ENCODE measurements at places on chromosomes 2 and 18.

DNA sequence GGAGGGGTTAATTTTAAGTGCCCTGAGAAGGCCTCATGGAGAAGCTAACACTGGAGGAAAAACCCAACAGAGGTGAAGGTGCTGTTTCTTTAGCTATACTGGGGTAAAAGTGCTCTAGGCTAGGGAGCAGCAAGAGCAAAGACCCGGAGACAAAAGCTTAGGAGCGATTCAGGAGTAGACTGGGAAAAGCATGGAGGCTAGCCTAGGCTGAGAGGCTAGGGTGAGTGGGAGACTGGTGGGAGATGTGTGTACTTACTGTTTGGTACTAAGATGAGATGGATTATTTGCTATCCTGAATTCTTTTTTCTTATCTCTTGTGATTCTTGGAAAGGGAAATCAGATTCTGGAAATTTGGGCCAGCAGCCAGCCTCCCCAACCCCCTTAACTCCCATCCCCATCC, 2.0 kb downstream of the GIGYF2 start:
- H3K27me3 ChIP-seq: no peaks in the 10 kb centered on the region
- H3K27ac ChIP-seq: peak overlapping the region; percentile 99
- H3K4me1 ChIP-seq: peaks cover 45% of the 10 kb centered on the region
- H3K4me3 ChIP-seq: peak overlapping the region; percentile 95
- DNase-seq: no peak

- no peak overlapping the region for H3K27ac ChIP-seq
- no peaks in the 10 kb centered on the region for H3K36me3 ChIP-seq
- H3K4me3 ChIP-seq: no peak overlapping the region
- no peaks in the 10 kb centered on the region for H3K4me1 ChIP-seq
- H3K27me3 ChIP-seq: no peaks in the 10 kb centered on the region
Observed at GRCh38 chr2:173446722-173447121, 92.0 kb downstream of the CDCA7 start.

DNA sequence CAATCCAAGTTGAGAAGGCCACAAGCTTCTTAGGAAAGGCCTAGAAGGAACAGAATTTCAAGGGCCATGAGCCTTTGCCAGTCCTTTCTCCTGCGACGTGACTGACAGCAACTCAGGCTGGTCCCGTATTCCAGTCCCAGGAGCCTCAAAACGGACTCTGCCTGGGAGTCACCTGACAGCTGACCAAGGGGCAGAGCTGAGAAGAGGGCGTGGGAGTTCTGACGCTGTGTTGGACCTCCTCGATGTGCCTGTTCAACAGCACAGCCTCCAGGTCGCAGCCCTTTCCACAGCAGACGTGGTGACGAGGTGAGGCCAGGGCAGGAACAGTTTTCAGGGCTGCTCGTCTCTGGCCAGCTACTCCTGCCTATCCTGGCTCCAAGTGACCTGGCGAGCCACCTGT, 37.6 kb downstream of the CENPO start:
- H3K4me1 ChIP-seq: peaks cover 5% of the 10 kb centered on the region
- no peaks in the 10 kb centered on the region for H3K36me3 ChIP-seq
- H3K27ac ChIP-seq: no peak overlapping the region
- no peaks in the 10 kb centered on the region for H3K27me3 ChIP-seq

- H3K27me3 ChIP-seq: no peaks in the 10 kb centered on the region
- no peak for DNase-seq
- no peaks in the 10 kb centered on the region for H3K36me3 ChIP-seq
- no peaks in the 10 kb centered on the region for H3K4me1 ChIP-seq
- no peak overlapping the region for H3K27ac ChIP-seq
- no peak overlapping the region for H3K4me3 ChIP-seq
Observed at GRCh38 chr2:57782587-57782986, 264.0 kb upstream of the VRK2 start.

DNA sequence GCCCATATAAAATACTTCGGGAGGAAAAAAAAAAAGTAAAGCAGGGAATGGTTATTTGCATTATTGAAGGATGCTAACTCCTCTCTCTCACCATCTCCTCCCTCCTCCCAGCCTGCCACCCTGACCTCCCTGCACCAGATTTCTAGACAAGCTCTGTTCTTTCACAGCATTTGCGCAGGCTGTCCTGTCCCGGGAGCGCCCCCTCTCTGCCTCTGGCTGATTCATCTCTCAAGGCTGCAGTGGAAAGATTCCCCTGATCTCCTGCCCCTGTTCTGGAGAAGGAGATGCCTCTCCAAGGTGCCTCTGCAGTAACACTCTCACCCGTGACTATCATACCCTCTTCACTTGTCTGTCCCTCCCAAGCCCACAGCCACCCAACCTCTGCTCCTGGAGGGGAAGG, 38.5 kb downstream of the COL4A4 start:
- no peaks in the 10 kb centered on the region for H3K36me3 ChIP-seq
- no peak overlapping the region for H3K4me3 ChIP-seq
- H3K27ac ChIP-seq: no peak overlapping the region
- no peaks in the 10 kb centered on the region for H3K27me3 ChIP-seq
- H3K4me1 ChIP-seq: peaks cover 4% of the 10 kb centered on the region

DNA sequence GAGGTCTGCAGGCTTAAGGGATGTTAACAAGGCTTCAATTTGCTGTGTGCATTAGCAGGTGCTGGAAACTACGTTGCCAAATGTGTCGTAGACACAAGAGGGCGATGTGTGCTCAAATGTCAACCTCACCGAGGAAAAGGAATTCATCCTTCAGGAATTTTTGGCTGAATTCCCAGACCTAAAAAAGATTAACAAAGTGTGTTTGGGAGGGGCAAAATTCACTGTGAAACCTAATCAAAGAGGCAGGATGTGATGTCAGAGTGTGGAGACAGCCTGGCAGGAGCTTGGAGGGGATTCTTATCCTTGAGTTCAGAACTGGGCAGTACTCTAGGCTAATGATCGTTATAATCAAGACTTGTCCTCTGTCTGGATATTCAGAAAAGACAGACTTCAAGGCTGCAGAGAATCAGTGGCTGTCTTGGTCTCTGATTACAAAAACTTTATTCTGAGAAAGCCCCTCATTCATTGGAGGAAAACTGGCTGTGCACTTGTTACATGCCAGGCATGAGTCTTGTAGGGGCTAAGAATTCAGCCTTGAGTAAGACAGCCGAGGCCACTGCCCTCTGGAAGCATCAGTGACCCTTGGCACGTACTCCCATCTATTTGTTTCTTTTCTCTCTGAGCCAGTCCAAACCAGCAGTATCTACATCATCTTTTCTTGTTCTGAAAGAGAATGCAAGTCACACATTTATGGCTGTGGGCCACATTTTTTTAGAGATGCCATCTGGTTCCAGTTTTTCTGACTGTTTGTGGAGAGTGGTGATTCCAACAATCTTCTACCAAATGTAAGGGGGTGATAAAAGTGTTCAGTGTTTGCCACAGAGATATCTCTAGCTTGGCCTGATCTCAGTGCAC, 18.7 kb upstream of the SCYGR1 start:
- H3K4me3 ChIP-seq: no peak overlapping the region
- no peak for DNase-seq
- peaks cover 14% of the 10 kb centered on the region for H3K4me1 ChIP-seq

- no peak for DNase-seq
- H3K36me3 ChIP-seq: no peaks in the 10 kb centered on the region
- no peak overlapping the region for H3K27ac ChIP-seq
- H3K27me3 ChIP-seq: no peaks in the 10 kb centered on the region
- no peak overlapping the region for H3K4me3 ChIP-seq
- H3K4me1 ChIP-seq: no peaks in the 10 kb centered on the region
Observed at GRCh38 chr2:127254386-127254981, 34.4 kb upstream of the CYP27C1 start.
